Activated CD4-positive, alpha-beta memory T cell treated with anti-CD3 and anti-CD28 coated beads, Interleukin-2, amount 10 ng/mL, durations not matched to agents 7 days and 5 days (primary cell): ENCODE measurements at places on chromosomes 3 and 15. TPM values are rescaled to one million over a fixed set of nuclear protein-coding genes. Genes with fewer than 3 reads are reported as not detected.

DNA sequence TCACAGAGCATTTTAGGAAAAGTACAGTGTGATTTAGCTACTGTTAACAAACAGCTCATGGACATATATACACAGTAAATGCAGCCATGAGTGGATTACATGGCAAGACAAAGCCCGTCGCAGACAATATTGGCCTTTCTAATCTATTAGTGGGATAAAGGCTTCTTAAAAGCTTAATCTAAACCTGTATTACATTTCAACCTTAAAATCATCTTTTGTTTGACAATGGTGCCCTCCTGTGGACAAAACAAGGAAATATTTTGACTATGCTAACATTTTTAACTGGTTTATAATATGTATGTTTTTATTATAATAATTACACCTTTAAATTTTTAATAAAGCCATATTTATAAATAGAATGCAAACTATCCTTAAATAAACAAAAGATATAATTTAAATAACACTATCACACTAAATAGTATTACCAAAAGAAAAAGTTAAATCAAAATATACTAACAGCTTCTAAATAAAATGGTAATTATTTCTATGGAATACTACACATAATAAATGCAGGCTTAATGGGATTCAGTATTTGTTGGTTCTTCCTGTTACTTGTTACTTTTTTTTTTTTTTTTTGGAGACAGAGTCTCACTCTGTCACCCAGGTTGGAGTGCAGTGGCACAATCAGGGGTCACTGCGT lies 38.6 kb downstream of the TAFA4 start:
- DNase-seq: no peak

DNA sequence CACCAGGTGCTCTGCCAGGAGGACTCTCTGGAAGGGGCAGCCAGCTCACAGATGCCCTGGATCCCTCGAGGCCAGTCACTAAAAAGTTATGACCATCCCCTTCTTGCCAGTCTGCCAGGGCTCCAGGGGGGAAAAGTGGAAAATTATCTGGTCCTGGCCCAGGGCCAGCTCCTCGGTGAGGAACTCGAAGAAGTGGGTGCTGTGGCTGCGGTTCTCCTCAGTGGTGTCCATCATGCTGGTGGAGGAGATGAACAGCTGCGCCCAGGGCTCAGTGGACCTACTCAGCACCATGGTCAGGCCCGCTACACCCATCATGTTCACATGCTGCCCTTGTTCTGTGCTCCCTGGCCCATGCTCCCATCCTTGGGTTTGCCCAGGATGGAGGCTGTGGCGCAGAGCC lies 19.2 kb downstream of the EXOG start:
- no peak for DNase-seq

DNA sequence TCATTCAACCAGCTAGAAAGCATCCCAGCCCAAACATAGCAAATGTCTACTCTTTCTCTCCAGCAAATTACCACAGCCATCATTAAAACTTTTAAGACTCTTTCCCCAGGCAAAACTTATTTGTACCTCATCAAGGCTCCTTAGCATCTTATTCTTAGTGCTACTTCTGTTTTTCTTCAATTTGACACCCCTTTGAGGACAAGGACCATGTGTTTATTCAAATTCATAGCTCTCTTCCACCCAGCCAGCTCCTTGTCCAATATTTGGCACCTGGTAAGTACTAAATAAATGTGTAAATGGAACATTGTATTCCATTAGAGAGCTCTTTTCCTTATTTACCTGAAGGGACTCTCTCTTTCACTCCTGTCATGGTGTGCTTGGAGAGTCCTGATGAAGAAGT lies 89.8 kb downstream of the IMPG2 start:
- DNase-seq: no peak

DNA sequence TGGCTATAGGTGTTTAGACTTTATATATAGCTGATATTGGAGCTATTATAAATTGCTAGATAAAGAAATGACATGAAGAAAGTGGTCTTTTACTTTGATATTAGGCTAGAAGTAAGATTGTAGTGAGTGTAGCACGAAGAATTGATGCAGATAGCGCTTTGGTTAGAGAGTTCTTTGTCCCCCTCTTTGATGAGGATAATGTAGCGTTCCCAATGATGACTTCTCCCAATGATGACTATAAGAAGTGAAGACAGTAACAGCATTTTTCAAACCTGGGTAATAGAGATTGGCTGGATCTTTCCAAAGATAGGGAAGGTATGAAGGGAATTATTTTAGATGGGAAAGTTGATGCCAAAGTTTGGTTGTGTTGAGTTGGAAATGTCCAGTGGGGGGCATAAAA lies 4.3 kb downstream of the MINDY2 start:
- no peak for DNase-seq

DNA sequence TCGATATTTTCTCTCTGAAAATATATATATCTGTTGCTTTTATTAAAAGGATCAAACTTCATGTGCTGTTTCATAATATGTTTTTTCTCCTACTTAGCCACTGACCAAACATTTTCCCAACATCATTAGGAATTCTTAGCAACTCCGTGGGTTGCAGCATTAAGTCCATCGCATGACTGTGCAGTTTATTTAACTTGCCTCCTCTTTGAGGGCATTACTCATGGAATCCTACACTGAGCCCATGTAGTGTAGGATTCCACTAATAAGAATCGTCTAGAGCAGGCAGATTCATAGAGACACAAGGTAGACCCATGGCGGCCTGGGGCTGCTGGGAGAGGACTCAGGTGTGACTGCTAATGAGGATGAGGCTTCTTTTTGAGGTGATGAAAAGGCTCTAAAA lies 49.3 kb downstream of the CMTM6 start:
- peak; percentile 7 for DNase-seq

DNA sequence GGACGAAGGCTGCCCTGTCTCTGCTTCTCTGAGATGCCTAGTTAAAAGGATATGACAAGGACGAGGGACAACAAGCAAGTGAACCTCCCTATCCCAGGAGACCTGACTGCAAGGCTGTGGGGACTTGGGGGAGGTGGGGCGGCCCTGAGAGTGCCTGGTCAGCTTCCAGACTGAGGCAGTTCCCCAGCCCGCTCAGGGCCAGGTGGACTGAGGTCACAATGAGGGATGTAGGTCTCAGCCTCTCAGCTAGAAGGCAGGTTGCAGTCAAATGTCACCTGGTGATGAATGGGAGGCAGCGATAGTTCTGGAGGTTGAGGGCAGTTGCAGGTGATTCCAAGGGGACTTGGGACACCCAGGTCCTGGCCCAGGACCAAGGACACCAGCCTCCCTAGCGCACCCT lies 30.6 kb downstream of the TKT start:
- DNase-seq: no peak

GRCh38 chr3:27387625-27388024 lies 18.4 kb upstream of the NEK10 start:
- DNase-seq: no peak

DNA sequence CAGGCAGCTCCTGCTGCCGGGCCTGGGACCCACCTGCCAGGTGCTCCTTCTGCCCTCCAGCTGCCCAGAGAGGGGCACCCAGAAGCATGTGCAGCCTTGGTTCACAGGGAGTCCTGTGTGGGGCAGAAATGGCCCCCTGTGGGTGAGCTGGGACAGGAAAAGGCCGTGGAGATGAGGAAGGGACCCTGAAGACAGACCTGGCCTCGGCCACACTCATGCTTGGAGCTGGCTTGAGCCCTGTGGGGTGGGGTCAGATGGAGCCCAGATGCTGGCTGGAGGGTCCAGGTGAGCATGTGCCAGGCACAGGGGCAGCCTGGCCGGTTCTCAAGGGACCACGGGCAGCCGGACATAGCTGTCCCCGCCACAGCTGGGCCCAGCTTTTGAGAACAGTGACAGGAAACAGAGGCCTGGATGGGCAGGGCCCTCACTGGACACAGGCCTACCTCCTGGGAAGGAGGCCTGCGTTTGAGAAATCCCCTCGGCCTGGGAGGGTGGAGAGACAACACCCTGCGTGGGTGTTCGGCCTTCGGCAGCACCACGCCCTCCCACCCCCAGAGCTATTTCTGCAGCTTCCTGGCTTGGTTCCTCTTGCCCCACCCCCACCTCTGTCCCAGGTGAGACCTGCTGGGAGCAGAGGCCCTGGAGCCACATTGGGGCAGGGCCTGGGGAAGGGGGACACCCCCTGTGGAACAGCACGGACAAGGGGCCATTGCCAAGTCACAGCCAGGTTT lies 132.6 kb upstream of the MEF2A start:
- no peak for DNase-seq

GRCh38 chr3:11808231-11808630 lies 38.5 kb downstream of the TAMM41 start:
- DNase-seq: no peak

DNA sequence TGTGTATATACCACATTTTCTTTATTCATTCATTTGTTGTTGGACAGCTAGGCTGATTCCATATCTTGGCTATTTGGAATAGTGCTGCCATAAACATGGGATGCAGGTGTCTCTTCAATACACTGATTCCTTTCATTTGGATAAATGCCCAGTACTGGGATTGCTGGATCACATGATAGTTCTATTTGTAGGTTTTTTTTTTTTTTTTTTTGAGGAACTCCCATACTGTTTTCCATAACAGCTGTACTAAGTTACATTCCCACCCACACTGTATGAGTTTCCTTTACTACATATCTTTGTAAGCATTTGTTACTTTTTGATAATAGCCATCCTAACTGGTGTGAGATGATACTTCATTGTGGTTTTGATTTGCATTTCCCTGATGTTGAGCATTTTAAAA lies 437.7 kb downstream of the DIPK2A start:
- no peak for DNase-seq

DNA sequence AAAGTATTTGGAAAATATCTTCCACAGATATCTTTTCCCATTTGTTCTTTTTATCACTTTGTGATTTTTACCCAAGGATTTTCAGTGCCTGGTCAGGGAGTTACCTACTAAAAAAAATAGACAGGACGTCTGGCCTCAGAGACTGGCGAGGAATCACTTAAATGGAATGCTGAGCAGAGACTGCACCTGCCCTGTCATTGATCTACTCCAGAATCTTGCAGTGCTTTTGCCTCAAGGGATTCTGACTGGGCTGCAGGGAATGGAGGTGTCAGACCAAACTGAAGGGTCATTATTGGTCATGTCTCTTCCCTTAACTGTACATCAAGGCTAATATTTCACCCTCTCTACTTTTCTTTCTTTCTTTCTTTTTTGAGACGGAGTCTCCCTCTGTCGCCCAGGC lies 12.1 kb upstream of the RYR3 start:
- DNase-seq: no peak

GRCh38 chr3:30954426-30954825 lies 60.0 kb upstream of the GADL1 start:
- DNase-seq: no peak

GRCh38 chr3:134694946-134695543 lies 44.2 kb upstream of the KY start:
- no peak for DNase-seq

DNA sequence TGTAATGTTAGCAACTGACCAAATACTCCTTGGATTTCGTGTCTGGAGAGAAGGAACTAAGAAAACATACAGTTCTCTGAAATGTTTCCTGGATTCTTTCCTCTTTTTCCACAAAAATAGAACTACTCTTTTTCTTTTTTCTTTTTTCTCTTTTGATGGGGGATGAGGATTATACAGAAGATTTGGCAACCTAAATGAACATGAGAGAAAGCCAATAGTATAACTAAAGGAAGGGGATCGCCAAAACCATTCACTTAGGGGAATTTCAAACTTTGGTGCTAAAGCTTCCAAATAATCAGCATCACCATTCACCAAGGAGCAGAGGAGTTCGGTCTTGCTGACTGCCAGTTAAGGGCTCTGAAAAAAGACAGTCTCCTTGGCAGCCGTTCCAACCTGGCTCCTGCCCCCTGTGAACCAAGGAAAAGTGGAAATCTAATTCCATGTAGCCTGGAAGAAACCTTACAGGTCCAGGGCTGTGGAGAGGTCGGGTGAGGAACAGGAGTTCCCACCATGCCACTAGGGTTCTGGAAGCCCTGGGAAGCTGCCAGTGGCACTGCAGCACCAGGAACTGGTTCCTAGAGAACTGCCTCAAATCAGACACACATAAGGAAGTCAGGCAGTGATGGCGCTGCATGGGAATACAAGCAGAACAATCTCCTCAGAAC lies 176.9 kb downstream of the TNIK start:
- no peak for DNase-seq

DNA sequence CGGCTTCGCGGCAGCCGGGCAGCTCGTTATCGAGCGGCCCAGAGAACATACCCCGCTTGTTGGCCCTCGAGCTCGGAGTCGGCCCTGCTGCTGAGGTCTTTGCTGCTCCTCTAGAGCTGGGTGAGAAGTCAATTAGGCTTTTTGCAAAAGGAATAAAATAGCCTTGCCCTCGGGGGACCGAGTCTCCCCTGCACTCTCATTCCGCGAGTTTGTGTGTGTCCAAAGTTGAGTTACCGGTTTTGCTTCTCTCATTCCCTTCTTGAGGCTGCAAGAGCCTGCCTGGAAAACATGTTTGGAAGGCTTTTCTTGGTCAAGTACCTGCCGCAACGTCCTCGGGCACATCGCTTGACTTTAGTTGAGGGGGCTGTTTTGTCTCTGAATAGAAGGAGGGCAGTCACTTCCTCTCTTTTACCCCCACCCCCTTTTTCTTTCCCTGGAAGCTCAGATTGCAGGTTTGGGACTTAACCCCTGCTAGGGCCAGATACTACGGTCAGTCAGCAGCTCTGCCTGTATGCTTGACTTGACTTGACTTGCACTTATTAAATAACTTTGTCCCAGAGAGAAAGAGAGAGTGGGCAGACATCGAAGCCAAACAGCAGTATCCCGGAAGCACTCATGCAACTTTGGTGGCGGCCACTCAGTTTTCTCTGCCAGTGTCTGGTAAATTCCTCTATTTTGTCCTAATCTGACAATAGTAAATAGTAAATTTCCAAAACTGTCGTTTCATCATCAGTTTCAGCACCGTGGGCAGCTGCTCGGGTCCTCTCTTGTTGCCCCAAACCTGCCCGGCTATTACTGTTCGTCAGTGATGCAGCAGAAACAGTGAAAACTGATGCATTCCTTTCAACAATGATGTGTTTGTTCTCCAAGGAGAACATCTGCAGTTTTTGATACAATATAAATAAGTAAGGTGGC lies 609 bp downstream of the RNF13 start:
- DNase-seq: peak; percentile 29

DNA sequence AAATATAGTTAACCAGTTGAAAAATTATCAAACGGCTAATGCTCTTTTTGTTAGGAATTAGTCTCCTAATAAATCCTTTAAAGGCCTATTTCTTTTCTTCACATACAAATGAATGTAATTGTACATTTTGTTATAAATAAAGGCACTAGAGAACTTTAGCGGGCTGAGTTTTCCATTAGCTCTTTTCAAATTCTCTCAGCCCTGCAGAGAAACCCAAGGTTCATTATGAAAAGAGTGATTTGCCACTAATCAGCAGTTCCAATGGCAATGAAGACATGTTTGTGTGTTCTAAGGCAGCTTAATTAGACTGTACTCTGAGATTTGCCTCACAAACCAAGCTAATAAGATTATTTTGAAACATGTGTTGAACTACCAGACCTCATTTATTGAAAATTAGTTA lies 64.6 kb upstream of the P2RY1 start:
- no peak for DNase-seq

The RASGRP1 gene
- total RNA-seq: 200 TPM

The SLC12A1 gene
- not detected for total RNA-seq

The ADAMTS9 gene
- not detected for total RNA-seq

The LRTM1 gene
- total RNA-seq: not detected

The MORC1 gene
- total RNA-seq: not detected

The TP63 gene
- total RNA-seq: 1.1 TPM

The GATM gene
- 2.2 TPM for total RNA-seq

The JMJD7 gene
- total RNA-seq: 18.2 TPM

The TMEM207 gene
- total RNA-seq: not detected

The CCK gene
- not detected for total RNA-seq

The TRAT1 gene
- 165 TPM for total RNA-seq
